ENCODE measurements at places on chromosomes 2 and 18.

- no peak for DNase-seq
Observed at GRCh38 chr2:129611471-129611870, 368.0 kb upstream of the RAB6C start.

GRCh38 chr2:237895544-237896506 is 36.4 kb downstream of the RAMP1 start:
- DNase-seq, result no peak

GRCh38 chr18:76385681-76385975 is 109.4 kb downstream of the ZNF516 start:
- DNase-seq, result no peak

DNA sequence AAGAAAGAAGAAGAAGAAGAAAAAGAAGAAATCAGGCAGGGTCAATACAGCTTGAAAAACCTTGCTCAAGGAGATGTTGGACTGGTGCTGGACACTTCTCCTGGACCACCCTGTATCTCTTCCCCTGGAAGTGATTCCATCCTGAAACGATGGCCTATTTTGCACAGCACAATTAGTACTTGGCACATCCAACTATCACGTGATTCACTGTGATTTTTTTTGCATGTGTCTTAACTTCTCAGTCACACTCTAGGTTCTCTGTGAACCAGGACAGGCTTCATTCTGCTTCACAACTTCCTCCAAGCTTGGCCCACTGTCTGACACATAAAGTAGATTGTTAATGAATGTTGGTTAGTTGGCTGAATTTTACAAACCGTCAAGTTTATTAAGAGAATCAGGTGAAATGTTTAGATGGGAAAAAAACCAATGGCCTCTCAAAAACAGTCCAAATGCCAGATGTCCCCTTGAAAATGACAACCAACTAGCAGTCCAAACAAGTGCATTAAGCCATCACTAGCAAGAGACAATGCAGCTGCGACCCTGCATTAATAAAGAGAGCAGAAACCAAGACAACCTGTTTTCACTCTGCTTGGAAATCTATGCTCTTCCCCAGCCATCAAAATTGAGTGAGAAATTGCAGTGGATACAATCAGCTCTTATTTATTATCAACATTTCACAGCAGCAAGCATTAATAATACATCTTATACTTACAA is 300.0 kb upstream of the CHAC2 start:
- no peak for DNase-seq

DNA sequence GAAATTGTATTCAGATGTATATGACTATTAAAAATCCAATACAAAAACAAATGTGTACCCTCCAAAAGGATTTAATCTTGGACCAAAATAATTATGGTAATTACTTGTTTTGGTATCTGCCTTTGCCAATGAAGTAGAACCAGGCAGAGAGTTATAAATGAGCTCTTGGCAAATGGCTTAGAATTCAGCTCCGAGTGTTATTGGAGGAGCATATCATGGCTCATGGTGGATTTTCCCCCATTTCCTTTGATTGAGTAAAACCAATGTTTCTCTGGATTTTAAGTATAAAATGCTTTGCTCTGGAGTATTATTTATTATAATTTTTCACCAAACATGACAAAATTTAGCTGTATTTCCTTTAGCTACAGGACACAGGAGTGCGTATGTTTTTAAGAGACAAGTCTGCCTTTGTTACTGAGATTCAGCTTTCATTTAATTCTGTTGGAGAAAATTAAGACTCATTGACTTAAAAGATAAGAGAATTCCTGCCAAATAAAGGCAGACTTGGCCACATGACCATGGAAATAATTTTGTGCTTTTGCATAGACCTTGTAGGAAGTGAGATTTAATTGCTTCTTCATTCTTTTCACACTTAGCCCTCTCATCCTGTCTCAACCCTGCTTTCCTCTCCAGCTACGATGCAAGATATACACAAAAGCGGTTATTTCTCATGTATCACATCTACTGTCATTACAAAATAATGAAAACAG is 281.0 kb upstream of the SOX11 start:
- no peak for DNase-seq

DNA sequence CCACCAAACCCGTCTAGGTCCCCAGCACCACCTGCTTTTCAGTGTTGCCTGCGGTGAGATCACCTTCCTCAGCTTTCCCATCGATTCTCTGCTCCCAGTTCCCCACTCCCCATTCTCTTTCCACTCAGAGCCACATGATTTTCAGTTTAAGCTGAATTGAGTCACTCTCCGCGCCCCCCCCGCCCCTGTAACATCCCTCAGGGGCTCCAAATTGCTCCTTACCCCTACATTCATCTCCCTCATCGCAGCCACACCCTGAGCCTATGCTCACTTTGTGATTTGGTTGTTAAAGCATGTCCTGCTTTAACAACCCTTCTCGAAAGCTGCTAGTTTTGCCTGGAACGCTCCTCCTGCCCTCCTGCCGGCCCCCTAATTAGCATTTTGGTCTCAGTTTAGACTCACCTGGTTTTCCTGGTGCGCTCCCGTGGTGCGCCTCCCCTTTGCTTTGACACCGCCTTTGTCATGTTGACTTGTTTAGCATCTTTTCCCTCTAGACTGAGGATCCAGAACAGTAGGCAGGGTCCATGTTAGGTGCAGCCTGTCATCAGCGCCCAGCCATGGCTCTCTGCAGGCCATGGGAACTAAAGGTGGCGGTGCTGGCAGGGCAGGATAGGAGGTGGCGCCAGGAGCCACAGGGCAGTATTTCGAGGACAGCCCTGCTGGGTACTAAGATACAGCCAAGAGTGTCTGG is 60.8 kb downstream of the ST3GAL5 start:
- DNase-seq, result no peak

GRCh38 chr2:235025800-235026536 is 74.2 kb downstream of the SH3BP4 start:
- DNase-seq, result no peak

GRCh38 chr2:211390536-211391188 is 834.3 kb downstream of the CPS1 start:
- DNase-seq, result no peak

GRCh38 chr18:41842886-41843285 is 112.1 kb upstream of the PIK3C3 start:
- DNase-seq, result no peak

GRCh38 chr2:197073701-197074433 is 147.4 kb upstream of the PGAP1 start:
- no peak for DNase-seq

- no peak for DNase-seq
Observed at GRCh38 chr2:193461431-193461934, 1266.8 kb upstream of the TMEFF2 start.

DNA sequence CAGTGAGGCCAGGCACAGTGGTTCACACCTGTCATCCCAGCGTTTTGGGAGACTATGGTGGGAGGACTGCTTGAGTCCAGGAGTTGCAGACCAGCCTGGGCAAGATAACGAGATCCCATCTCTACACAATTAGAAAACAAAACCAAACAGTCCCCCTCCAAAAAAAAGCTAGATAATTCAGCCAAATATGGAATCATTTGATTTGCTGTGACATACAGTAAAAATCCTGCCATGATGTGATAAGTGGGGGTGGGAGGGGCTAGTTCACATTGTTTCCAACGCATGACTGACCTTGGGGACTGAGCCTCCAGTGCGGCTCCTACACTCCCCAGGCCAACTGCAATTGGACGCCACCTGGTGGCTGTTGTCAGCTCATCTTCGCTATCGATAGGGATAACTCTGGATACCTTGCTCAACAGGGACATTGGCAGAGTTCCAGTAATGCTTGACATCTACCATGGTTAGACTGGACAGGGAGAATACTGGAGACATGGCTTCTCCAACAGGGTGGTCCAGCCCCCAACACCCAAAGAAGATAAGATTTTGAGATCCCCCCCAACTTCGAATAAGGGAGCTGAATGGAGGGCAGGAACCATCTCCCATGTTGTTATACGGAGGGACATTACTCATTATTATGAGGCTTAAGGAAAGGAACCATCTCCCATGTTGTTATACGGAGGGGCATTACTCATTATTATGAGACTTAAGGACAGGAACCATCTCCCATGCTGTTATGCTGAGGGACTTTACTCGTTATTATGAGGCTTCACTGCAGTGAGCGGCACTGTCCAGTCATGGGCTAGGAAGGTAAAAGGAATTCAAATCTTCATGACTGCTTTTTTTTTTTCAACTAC is 135.9 kb downstream of the TGIF1 start:
- DNase-seq, result peak; percentile 40

- no peak for DNase-seq
Observed at GRCh38 chr2:177074099-177074710, 138.4 kb upstream of the HNRNPA3 start.

GRCh38 chr18:11310476-11311086 is 161.2 kb upstream of the PIEZO2 start:
- peak; percentile 8 for DNase-seq

GRCh38 chr18:61371111-61371510 is 37.9 kb downstream of the CDH20 start:
- DNase-seq, result no peak

GRCh38 chr2:8412586-8412985 is 269.3 kb upstream of the ID2 start:
- no peak for DNase-seq

- DNase-seq, result no peak
Observed at GRCh38 chr2:48551548-48551947, 21.6 kb downstream of the STON1 start.

DNA sequence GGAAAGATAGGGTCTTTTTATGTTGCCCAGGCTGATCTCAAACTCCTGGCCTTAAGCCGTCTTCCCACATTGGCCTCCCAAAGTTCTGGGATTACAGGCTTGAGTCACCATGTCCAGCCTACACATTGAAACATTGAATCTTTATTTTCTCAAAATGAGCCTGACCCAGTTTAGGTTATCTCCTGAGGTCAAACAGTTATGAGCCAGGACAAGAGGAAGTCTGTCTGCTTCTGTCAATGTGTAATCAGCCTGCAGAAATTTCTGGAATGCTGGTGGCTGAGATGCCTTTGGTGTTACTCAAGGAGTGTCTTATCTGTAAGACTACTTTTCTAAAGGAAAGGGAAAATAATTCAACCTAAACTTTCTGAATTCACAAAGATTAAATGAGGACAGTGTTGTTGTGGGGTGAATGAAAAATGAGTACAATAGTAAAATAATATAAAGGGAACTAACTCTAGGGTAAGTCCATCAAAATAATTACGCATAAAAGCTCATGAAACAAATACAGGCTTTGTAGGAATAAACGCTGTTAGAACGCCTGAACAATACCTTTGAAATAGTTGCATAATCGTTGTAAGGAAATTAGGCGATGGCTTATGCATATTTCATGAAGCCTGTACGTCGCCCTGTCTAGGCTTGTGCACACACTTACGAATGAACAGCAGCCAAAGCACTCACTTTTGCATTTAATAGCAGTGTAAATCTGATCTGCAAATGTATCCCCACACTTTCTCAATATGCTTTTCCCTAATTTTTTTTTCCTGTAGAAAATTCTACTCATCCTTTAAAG is 260.8 kb downstream of the RDH14 start:
- no peak for DNase-seq

DNA sequence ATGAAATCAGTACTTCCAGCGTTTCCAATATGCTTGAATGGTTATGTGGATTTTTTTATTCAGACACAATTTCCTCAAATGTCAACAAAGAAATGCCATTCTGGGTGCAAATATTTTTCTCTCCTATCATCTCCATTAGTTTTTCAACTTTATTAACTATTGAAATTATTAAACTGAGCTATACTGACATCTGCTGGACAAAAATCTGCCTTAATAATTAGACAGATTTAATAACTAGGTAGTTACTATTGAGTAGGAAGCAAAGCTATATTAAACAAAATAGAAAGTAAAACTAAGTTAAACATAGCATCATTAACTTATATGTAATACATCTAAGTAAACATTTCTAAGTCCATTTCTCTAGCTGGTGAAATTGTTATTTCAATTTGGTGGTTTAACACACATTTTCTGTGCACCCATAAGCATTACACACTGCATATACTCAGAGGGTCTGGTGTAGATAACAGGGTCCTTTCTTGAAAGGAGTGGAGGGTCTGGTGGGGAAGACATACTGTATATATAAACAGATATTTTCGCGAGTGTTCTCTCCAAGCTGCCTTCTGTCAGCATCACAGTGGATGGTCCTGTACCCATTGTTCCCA is 77.0 kb downstream of the LANCL1 start:
- no peak for DNase-seq

GRCh38 chr2:190407246-190407661 is 901 bp upstream of the MFSD6 start:
- DNase-seq, result no peak

DNA sequence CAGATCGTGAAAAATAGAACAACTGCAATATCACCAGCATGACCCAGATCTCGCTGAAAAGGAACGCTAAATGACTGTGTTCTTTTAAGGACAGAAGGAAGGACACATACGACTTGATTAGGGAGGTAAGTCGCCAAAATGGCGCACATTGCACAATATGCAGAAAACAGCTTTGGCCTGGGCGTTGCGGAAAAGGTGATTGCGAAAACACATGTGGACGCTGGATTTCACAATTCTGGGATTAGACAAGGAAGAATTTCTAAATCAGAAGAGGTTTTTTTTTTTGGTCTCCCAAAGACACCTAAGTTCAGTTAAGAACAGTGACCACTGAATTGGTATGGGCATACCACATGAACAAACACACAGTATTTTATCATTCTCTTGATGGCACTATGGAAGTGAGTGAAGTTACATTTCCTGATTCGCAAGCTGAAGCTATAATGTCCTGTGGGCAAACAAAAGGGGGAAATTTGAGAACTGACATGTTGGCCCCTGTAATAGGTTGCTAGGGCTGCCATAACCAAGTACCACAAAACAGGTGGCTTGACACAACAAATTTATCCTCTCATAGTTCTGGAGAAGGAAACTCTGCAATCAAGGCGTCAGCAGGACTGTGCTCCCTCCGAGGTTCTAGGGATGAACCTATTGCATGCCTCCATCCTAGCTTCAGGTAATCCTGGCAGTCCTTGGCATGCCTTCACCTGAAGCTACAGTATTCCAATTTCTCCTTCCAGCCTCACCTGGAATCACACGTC is 25.8 kb upstream of the ERICH2 start:
- no peak for DNase-seq

- DNase-seq, result no peak
Observed at GRCh38 chr2:100645695-100646429, 83.1 kb downstream of the PDCL3 start.

DNA sequence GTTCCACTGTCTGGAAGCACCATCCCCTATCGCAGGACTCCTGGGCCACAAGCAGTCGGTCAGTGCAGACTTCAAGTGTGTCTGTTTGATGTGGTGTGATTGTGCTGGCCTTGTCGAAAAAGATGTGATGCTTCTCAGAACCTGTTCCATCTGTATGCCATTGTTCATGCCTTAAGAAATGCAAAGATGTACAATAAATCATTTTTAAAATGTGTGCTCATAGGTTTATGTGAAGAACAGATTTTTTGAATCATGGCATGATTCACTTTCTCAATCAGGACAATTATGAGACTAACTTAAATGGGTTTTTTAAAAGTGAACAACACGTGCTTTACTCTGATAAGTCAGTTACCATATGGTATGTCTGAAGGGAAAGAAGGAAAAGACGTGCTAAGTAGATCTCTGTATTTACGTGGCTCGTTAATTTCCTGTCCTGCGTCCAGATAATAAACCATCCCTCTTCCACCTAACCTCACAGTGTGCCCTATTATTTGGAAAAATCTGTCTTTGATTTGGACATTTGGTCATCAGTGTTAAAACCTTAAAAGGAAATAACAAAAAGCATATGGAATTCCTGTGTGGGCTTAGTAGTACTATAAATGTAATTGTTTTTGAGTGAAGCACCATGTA is 54.9 kb downstream of the PRKRA start:
- no peak for DNase-seq

GRCh38 chr2:181047829-181048228 is 67.4 kb downstream of the UBE2E3 start:
- DNase-seq, result no peak

Measured in CD8-positive, alpha-beta T cell (primary cell).